SJSA1 (cell line): ENCODE measurements at places on chromosomes 11 and 22. TPM values are rescaled to one million over a fixed set of nuclear protein-coding genes. Genes with fewer than 3 reads are reported as not detected.

CDKN1C gene
- total RNA-seq: 15.0 and 23.4 TPM in 2 replicates

GRCh38 chr11:57322256-57323166, 2.2 kb downstream of the TNKS1BP1 start:
- peaks cover 51% of the 10 kb centered on the region for H3K36me3 ChIP-seq
- H3K4me3 ChIP-seq: peak overlapping the region; percentile 23
- peak; percentile 96 for DNase-seq
- H3K4me1 ChIP-seq: peaks cover 45% of the 10 kb centered on the region

GRCh38 chr11:115599125-115599524, 94.9 kb upstream of the CADM1 start:
- H3K27ac ChIP-seq: no peak overlapping the region
- H3K4me1 ChIP-seq: no peaks in the 10 kb centered on the region
- H3K36me3 ChIP-seq: no peaks in the 10 kb centered on the region
- H3K27me3 ChIP-seq: no peaks in the 10 kb centered on the region

SHISAL1 gene
- total RNA-seq: 1.5 and 2.4 TPM in 2 replicates

- no peaks in the 10 kb centered on the region for H3K27me3 ChIP-seq
- peaks cover 11% of the 10 kb centered on the region for H3K4me1 ChIP-seq
- H3K4me3 ChIP-seq: no peak overlapping the region
Observed at GRCh38 chr11:112212710-112213109, 13.5 kb upstream of the PTS start.

GRCh38 chr22:29030618-29031226, 30.9 kb downstream of the C22orf31 start:
- peak; percentile 96 for DNase-seq
- peak overlapping the region; percentile 95 for H3K27ac ChIP-seq
- no peaks in the 10 kb centered on the region for H3K27me3 ChIP-seq
- H3K4me3 ChIP-seq: peak overlapping the region; percentile 36
- H3K4me1 ChIP-seq: peaks cover 31% of the 10 kb centered on the region

GRCh38 chr11:118606157-118606843, 1.1 kb upstream of the PHLDB1 start:
- H3K27ac ChIP-seq: no peak overlapping the region
- peaks cover 18% of the 10 kb centered on the region for H3K4me1 ChIP-seq
- no peaks in the 10 kb centered on the region for H3K27me3 ChIP-seq
- no peak overlapping the region for H3K4me3 ChIP-seq

DNA sequence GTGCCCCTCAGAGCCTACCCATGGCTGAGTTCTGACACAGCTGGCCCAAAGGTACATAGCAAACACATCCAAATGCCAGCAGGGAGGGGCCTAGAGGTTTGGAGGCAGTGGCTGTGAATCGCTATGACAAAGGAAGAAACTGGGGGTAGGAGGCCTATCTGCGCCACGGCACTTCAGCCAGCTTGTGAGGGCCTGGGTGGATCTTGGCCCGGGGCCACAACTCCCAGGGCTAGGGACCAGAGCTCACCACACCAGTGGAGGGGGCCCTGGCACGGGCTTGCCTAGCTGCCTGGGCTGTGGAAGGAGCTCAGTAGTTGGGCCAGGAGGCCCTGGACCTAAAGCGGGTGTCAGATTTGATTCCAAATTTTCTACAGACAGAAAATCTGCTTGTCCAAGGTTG, 9.4 kb upstream of the NAP1L4 start:
- no peak for DNase-seq
- H3K4me3 ChIP-seq: no peak overlapping the region
- no peaks in the 10 kb centered on the region for H3K27me3 ChIP-seq
- H3K4me1 ChIP-seq: peaks cover 16% of the 10 kb centered on the region
- no peak overlapping the region for H3K27ac ChIP-seq
